GM23248 (cell line): ENCODE measurements at places on chromosomes 11 and 22. TPM values are rescaled to one million over a fixed set of nuclear protein-coding genes. Genes with fewer than 3 reads are reported as not detected.

DNA sequence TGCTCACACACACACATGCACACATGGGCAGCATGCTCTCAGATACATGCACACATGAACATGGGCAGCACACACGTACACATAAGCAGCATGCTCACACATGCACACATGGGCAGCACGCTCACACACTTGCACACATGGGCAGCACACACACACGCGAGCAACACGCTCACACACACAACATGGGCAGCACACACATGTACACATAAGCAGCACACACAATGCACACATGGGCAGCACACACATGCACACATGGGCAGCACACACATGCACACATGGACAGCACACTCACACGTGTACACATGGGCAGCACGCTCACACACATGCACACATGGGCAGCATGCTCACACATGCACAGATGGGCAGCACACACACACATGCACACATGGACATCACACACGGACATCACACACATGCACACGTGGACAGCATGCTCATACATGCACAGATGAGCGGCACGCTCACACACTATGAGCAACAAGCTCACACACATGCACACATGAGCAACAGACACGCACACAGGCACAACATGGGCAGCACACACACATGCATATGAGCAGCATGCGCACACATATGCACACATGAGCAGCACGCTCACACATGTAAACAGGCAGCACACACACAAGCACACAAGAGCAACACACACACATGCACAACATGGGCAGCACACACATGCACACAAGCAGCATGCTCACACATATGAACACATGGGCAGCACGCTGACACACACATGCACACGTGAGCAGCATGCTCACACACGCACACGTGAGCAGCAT lies 43.0 kb downstream of the RTN4R start:
- DNase-seq, result no peak

GRCh38 chr22:50731811-50732624 lies 6.0 kb upstream of the ACR start:
- peak; percentile 66 for DNase-seq

GRCh38 chr22:29369460-29369859 lies 18.9 kb downstream of the AP1B1 start:
- peak; percentile 95 for DNase-seq

GRCh38 chr22:50599816-50600455 lies 657 bp upstream of the MAPK8IP2 start:
- peak; percentile 64 for DNase-seq

GRCh38 chr11:41254966-41255365 lies 204.5 kb downstream of the LRRC4C start:
- DNase-seq, result no peak

- no peak for DNase-seq
Measured at GRCh38 chr11:79045018-79045799, 395.6 kb downstream of the TENM4 start.

- peak; percentile 44 for DNase-seq
Measured at GRCh38 chr11:74466916-74467885, at the start of gene KCNE3. TSS of gene KCNE3 (minus strand) at chr11:74467549. CDS start at chr11:74457563, 9,986 bp downstream.

DNA sequence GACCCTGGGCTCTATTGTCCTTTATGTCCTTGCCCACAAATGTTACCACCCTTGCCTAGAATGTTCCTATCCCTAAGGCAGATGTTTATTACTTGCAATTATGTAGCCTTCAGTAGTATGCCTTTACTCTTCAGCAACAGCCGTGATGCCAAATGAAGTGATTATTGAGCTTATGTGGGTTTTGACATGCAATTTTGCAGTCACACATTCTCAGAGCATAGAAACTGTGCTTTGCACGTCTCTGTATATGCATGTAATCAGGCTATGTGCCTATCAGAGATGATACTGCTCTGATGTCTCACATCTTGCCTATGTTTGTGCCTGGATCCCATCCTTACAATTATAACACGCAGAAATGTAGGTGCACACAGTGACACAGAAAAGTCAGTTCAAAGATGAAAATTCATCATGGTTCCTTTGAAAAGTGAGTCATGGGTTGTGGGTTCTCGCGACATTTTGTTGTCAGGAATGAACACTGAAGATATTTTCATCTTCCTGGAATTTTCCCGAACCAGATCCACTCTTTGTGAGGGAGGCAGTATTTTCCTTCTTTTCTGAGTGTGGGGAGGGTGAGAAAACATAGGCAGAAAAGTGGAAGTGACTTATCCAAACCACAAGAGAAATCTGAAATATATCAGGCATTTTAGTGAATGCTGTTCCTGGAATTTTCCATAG lies 81.1 kb downstream of the BMAL1 start:
- DNase-seq, result peak; percentile 63

Gene IRAG1
- 4.5 and 5.3 TPM in 2 replicates for polyA plus RNA-seq
